ENCODE measurements at places on chromosomes 7 and 10. TPM values are rescaled to one million over a fixed set of nuclear protein-coding genes. Genes with fewer than 3 reads are reported as not detected.

DNA sequence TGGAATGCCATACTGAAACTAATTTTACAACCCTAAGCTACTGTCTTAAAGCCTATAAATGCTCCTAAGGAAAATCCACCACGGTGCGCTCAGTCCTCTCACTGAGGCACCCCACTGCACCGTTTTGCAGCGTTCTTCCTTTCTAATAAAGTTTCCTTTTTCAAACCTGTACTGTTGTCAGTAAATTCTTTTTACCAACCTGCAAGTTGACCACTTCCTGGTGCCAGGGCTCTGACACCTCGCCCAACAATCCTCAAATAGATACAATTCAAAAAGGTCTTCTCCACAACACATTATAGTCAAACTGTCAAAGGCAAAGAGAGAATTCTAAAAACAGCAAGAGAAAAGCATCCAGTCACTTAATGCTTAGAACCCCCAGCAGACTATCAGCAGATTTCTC lies 42.8 kb downstream of the HERPUD2 start:
- H3K27ac ChIP-seq, result no peak overlapping the region
- peaks cover 17% of the 10 kb centered on the region for H3K4me1 ChIP-seq
- H3K27me3 ChIP-seq, result no peaks in the 10 kb centered on the region
- H3K36me3 ChIP-seq, result no peaks in the 10 kb centered on the region

DNA sequence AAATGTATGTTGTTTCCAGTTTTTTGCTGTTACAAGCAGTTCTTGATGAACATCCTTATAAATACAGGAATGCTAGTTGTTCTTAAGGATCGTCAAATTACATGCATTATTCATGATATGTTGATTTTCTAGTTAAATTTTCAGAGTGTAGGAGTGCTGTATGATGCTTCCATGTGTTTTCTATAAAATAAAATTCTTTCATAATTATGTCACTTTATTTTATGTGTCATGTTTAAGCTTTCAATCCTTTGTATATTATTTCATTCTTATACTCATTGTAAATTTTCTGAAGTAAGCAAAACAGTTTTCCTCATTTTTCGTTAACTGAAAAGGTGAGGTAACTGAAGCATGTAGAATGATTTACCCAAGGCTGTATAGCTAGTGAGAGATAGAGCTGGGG lies 16.8 kb upstream of the MYPN start:
- no peaks in the 10 kb centered on the region for H3K36me3 ChIP-seq
- no peak overlapping the region for H3K4me3 ChIP-seq
- no peak for DNase-seq
- H3K27me3 ChIP-seq, result no peaks in the 10 kb centered on the region

TEX47 gene
- not detected for total RNA-seq

MYL10 gene
- not detected for total RNA-seq

- no peak overlapping the region for H3K4me3 ChIP-seq
- H3K27ac ChIP-seq, result no peak overlapping the region
- no peak for DNase-seq
- peaks cover 9% of the 10 kb centered on the region for H3K4me1 ChIP-seq
- H3K27me3 ChIP-seq, result no peaks in the 10 kb centered on the region
Measured at GRCh38 chr10:110391541-110391940, 86.8 kb upstream of the SMNDC1 start.

TACR2 gene
- total RNA-seq, result 0.12 TPM

GRCh38 chr10:102432162-102432950 lies at the start of gene CUEDC2:
CUEDC2 (minus strand) TSS chr10:102432574; CDS start chr10:102425188, 7,386 bp downstream.
- no peaks in the 10 kb centered on the region for H3K4me1 ChIP-seq
- peak within 1 kb of the TSS; percentile 58 for H3K27ac ChIP-seq
- no peaks in the 10 kb centered on the region for H3K27me3 ChIP-seq
- DNase-seq, result peak; percentile 97
- peak within 1 kb of the TSS; percentile 95 for H3K4me3 ChIP-seq
- no peaks in the 10 kb centered on the region for H3K36me3 ChIP-seq

DNA sequence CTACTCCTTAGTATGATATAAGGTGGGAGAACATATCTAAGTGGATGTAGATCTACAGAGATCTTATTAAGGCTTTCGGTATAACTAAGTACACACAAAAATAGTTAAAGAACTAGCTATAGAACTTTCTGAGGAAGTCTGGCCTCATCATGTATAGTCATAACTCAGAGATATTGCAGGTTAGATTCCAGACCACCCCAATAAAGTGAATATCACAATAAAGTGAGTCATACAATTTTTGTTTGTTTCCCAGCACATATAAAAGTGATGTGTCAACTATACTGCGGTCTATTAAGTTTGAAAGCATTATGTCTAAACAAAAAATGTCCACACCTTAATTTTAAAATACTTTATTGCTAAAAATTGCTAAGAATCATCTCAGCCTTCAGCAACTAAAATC lies 24.7 kb upstream of the SEMA3A start:
- no peak overlapping the region for H3K27ac ChIP-seq
- DNase-seq, result no peak
- H3K4me1 ChIP-seq, result no peaks in the 10 kb centered on the region
- H3K4me3 ChIP-seq, result no peak overlapping the region
- no peaks in the 10 kb centered on the region for H3K36me3 ChIP-seq

DNA sequence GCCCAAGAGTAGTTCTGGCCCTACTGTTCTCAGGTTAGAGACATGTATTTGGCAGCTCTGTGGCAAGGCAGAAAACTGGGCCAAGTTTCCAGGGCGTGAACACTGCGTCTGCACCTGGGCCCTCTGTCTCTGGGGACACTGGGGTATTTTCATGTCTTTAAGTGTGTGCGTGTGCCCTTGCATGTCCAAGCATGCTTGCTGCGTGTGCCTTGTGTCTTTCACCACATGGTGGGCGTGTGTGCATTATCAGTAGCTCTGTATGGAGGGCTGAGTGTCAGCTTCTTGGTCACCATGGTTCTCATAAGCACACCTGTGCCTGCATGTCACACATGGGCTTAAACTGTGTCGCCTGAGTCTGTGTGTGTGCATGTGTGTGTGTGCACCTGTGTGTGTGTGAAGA lies 69.3 kb downstream of the HIPK2 start:
- peaks cover 24% of the 10 kb centered on the region for H3K4me1 ChIP-seq
- no peak overlapping the region for H3K4me3 ChIP-seq
- H3K27ac ChIP-seq, result no peak overlapping the region
- DNase-seq, result no peak

DNA sequence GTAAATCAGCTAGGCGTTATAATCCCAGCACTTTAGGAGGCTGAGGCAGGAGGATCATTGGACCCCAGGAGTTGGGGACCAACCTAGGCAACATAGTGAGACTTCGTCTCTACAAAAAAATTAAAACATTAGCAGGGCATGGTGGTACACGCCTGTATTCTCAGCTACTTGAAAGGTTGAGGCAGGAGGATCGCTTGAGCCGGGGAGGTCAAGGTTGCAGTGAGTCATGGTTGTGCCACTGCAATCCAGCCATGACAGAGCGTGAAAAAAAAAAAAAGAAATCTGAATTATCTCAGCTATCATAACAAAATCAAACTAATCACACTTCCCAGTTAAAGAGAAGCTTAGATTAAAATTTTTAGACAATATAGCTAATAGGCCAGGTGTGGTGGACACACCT lies 35.3 kb downstream of the ATAD1 start:
- no peaks in the 10 kb centered on the region for H3K27me3 ChIP-seq
- no peak overlapping the region for H3K27ac ChIP-seq
- no peaks in the 10 kb centered on the region for H3K4me1 ChIP-seq
- no peaks in the 10 kb centered on the region for H3K36me3 ChIP-seq
- no peak for DNase-seq
- H3K4me3 ChIP-seq, result no peak overlapping the region

- H3K27me3 ChIP-seq, result no peaks in the 10 kb centered on the region
- no peaks in the 10 kb centered on the region for H3K36me3 ChIP-seq
- DNase-seq, result no peak
- H3K4me1 ChIP-seq, result no peaks in the 10 kb centered on the region
Measured at GRCh38 chr7:111018960-111019736, 71.8 kb upstream of the LRRN3 start.

Measured in pancreas (tissue), 10 donors.